ENCODE measurements at places on chromosomes 13 and 19.

DNA sequence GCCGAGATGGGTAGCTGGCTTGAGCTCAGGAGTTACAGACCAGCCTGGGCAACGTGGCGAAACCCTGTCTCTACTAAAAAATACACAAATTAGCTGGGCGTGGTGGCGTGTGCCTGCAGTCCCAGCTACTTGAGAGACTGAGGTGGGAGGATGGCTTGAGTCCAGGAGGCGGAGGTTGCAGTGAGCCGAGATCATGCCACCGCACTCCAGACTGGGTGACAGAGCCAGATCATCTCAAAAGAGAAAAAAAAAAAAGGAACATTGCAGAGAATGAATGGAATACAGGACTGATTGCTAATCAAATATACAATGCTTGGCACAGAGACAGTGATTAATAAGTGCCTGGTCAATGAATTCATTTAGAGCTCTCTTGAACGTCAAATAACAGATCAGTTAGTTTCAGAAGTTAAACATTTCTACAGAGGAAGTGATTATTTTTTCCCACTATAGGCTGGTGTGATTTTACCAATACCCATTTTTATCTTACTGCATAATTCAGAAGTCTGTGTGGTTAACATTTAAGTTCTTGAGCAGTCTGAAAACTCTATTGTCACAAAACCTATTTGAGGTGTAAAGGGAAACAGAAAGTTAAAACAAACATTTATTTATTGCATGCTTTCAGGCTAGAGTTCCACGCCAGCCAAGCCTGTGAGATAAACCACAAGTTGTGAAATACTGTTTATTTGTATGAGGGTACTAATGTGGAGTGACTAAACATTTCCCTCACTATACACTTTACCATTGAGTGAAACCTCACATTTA lies 7.7 kb upstream of the TBC1D4 start:
- DNase-seq = no peak

DNA sequence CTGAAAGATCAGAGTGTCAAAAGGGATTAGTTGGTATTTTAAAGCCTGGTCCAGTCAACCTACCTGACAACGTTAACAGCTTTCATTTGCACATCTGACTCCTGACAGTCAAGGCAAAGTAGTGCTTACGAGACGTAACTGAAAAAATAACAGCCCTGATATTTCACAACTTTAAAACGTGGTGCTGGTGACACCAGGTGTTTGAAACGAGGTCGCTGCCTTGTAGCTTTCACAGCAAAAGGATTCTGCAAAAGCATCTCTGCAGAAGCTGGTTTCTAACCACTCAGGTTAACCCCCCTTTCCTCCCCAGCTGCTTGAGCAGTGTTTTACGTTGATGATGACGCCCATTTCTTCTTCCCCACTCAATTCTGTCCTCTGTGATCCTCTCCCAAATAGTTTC lies 23.3 kb downstream of the GGACT start:
- no peak for DNase-seq

DNA sequence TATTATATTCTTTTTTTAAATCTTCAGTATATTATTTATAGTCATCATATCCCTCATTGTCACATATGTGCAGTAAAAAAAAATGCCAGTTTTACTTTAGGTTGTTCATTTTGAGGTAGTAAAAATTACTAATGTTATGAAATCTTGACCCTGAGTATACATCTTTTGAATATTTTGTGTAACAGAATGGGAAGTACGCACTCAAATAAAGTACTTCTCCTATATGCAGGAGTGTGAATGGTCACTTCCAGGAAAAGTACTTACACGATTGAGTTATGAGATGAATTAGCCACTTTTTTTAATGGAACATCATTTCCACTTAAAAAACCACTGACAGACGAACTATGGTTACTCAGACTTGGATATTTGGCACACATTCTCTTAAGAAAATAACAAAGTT lies 58.5 kb downstream of the C13orf42 start:
- DNase-seq = no peak

DNA sequence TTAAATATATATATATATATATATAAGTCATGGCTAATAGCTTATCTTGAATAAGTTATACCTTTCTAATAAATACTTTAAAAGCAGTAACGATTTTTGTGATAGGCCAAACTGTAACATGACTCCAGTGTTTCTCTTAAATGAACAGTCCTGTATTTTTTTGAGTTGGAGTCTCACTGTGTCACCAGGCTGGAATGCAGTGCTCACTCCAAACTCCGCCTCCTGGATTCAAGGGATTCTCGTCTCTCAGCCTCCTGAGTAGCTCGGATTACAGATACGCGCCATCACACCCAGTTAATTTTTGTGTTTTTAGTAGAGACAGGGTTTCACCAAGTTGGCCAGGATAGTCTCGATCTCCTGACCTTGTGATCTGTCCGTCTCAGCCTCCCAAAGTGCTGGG lies 814.2 kb upstream of the SLITRK5 start:
- no peak for DNase-seq

- no peak for DNase-seq
Observed at GRCh38 chr19:19056636-19057275, 7.0 kb upstream of the SLC25A42 start.

- DNase-seq = no peak
Observed at GRCh38 chr19:5365905-5366304, 25.3 kb upstream of the PTPRS start.

GRCh38 chr13:111482806-111483620 lies 162.6 kb downstream of the TEX29 start:
- no peak for DNase-seq

GRCh38 chr13:30295116-30295515 lies 12.2 kb downstream of the KATNAL1 start:
- DNase-seq = no peak

GRCh38 chr13:112845511-112846144 lies 123.4 kb upstream of the MCF2L start:
- no peak for DNase-seq

- no peak for DNase-seq
Observed at GRCh38 chr13:20969182-20969581, 66.6 kb upstream of the XPO4 start.

GRCh38 chr13:51370116-51370515 lies 30.6 kb downstream of the SERPINE3 start:
- DNase-seq = no peak

GRCh38 chr19:10797541-10798256 lies 38.3 kb downstream of the TMED1 start:
- peak; percentile 60 for DNase-seq

DNA sequence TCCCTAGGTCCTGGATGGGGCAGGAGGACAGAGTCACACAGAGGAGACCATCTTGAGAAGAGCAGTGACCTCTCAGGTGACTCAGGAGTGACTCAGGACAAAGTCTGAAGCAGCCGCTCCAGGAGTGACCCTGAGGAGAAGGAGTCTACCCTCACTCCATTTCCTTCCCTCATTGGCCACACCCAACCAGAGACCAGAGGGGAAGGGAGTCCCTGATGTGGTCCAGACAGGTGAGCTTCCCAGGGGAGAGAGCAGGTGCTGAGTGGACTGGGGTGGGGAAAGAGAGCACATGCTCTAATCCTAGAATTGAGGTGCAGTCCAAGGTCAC lies 75.5 kb upstream of the MEDAG start:
- DNase-seq = no peak

- no peak for DNase-seq
Observed at GRCh38 chr13:66137384-66137783, 1092.8 kb downstream of the PCDH9 start.

- DNase-seq = no peak
Observed at GRCh38 chr13:97627566-97627965, 193.6 kb downstream of the RAP2A start.

DNA sequence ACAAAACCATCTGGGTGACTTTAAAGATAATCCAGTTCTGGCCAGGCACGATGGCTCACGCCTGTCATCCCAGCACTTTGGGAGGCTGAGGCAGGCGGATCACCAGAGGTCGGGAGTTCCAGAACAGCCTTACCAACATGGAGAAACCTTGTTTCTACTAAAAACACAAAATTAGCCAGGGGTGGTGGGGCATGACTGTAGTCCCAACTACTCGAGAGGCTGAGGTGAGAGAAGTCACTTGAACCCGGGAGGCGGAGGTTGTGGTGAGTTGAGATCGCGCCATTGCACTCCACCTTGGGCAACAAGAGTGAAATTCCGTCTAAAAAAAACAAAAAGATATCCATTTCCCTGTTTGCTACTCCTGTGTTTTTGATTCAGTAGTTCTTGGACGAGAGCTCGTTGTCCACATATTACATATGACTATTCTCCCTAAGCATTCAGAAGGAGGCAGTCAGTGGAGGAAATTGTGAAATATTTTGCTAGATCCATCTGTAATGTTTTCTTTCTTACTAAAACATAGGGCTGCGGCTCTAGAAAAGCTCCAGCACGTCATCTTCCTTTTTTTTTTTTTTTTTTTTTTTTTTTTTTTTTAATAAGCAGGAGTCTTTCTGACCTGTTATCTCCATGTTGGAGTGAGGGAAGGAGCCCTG lies 33.6 kb downstream of the ZNF701 start:
- no peak for DNase-seq

DNA sequence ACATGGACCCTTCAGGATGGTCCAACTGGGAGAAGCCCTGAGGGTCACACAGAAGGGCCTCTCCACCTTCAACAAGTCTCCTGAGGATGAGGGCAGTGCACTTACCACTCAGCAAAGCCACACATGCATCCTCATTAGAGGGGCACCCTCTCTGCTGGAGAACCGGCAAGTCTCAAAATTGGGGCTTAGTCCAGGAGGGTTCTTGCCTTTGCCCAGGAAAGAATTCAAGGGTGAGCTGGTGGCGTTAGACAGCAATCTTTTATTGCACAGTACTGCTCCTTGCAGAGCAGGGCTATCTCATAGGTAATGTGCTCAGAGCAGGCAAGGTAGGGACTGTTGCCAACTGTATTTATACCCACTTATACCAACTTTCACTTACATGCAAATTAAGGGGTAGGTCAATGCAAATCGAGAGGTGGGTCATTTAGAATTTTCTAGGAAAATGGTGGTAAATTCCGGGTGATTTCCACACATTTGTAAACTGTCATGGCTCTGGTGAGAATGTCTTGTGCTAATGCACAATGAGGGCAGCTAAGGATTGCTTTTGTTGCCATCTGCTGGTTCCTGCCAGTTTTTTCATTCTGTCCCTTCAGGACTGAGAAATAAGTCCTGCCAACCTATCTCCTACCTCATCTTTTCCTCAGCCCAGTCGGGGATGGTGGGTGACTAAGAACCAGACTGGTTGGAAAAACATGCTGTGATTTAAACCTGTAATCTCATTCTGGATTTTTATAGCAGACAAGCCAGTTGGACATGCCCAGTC lies 27.8 kb upstream of the IGSF23 start:
- DNase-seq = no peak

DNA sequence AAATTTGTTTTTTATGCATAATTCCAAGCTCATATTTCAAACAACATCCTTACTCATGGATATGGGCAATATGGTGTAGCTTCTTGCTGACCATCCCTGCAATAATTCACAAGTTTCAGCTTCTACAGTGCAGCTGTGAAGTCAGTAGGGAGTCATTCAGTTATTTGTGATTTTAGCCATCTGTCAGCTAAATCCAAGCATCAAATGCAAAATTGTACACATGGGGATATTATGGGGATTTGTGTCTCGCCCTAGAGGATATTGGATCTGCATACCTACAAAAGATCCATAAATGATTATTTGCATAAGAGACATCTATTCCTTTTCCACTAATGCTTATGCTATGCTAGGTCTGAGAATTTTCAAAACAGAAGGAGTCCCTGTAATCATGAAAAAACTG lies 217.9 kb upstream of the SLITRK5 start:
- no peak for DNase-seq

- no peak for DNase-seq
Observed at GRCh38 chr13:112619730-112620631, 32.0 kb upstream of the TUBGCP3 start.

DNA sequence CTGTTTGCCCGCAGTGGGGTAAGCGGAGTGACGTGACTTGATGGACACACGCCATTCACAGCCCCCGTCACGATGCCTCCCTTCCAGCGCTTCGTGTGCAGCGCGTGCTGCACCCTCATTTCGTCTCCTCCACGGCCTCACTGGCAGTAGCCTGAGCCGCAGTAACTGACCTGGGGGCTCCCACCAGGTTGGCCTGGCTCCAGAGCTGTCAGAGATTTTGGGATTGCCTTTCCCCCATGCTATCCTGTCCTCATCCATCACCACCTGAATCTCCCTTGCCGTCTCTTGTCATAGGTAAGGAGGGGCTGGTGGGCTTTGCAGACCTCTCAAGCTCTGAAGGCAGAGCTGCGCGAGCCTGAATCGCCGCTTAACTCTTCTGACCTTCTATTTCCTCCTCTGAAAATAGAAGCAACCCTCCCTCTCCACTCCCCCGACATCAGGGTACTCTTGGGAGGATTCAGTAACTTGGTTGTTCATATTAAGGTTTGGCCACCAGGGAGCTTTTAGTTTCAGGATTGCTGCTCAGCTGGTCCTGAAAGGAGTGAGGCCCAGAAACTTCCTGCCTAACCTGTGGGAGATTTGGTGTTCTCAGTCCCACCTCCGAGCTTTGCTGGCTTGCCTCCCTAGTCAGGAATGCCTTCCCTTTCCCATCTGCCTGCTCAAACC lies 27.9 kb downstream of the SIGLEC5 start:
- no peak for DNase-seq

- DNase-seq = no peak
Observed at GRCh38 chr13:90889906-90890834, 457.3 kb upstream of the MIR17HG start.

DNA sequence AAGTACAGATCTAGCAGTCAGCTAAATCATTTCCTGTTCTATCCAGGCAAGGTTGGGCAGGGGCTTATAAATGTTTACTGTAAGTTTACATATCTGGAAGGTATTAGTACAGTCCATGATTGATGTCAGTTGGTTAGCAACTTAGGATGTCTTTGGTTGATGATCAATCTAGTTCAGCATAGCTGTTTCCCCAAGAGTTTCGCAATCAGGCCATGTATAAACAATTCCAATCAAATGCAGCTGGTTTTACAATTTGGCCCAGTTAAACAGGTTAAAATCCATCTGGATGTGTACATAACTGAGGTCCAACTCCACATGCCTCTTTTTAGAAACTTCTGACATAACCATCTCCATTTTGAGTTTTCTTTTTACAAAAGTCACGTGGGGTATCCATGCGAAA lies 6.9 kb downstream of the ZNF221 start:
- no peak for DNase-seq
